ENCODE measurements at places on chromosomes 4 and X. TPM values are rescaled to one million over a fixed set of nuclear protein-coding genes. Genes with fewer than 3 reads are reported as not detected.
A peak's percentile ranks its signal among the peaks of the same experiment; 100 is the strongest.

DNA sequence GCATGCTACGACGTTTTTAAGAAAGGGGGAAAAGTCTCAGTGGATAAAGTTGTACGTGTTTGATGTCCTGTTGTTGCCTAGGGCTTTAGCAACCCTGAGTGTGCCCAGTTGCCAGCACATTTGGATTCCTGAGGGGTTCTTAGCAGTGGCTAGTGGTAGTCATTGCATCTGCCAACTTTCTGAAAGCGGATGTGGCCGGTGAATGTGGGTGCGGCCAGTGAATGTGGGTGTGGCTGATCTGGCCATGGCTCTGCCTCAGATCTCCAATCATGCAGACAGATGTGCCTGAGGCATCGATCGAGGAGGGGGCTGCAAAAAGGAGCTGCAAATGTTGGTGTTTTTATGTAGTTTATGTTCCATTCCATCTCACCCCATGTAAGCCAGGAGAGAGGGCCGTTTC lies 41.5 kb upstream of the FAT1 start:
- DNase-seq, result peak; percentile 82

The CT83 gene
- not detected for total RNA-seq

DNA sequence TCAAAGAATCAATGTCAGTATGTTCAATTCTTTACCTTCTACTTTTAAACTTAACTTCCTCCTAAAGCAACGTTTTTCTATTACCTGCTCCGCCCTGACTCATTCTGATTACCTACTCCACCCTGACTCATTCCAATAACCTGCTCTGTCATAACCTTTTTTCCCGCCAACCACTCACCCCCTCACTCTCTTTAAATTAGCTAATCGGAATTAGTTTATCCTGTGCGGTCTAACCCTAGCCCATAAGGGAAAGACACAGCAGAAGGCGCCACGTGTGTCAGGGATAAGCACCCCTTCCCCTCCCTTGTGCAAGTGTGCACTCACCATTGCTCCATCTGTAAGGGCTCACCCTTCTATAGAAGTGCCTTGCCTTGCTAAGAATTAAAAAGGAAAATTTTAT lies 64.4 kb downstream of the EIF4E start:
- peak; percentile 28 for DNase-seq

DNA sequence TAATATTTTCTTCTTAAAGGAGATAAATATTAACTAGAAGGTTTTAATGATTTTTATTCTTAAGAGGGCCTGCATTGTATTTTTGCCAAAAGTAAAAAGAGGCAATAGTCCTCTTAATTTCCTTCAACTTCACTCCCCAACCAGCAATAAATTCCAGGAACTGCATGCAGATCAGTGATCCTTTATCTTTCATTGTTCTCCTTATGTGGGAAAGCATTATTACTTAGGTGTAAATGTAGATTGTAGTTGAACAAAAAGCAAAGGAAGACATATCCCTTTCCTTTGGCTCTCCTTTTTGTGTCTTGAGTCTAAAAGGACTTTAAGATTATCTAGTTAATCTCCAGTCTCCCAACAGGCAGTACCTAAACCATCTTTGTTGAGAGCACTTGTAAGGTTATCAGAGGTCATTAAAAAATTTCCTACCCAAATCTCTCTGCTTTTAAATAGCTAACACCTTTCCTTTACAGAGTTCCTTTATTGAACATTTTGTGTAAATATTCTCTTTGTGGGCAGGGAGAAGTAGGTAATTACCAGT lies 55.3 kb downstream of the RAPGEF2 start:
- no peak for DNase-seq

The MAGED4 gene
- total RNA-seq, result 1.9 TPM

GRCh38 chrX:49191574-49192011 lies 5.4 kb upstream of the PRICKLE3 start:
- DNase-seq, result no peak

DNA sequence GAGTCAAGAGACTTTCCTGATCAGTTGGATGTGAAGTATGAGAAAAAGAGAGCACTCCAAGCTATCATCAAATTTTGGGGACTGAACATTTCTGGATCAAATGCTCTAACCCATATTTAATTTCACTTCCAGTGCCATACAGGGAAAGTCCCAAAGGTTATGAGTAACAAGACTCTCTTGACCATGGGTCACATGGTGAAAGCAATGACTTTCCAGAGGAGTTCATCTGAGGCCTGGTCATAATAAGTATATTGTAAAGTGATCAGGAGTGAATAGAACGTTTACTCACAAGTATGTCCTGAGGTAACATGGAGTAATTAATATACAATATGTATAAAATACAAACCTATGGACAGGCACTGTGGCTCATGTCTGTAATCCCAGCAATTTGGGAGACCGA lies 40.7 kb upstream of the ARMCX5 start:
- no peak for DNase-seq

- no peak for DNase-seq
Observed at GRCh38 chr4:128328106-128328505, 40.5 kb upstream of the PGRMC2 start.

The ART3 gene
- total RNA-seq, result 1.8 TPM

GRCh38 chr4:71648923-71649322 lies 135.0 kb downstream of the GC start:
- DNase-seq, result no peak

The CHRDL1 gene
- 18.3 TPM for total RNA-seq

DNA sequence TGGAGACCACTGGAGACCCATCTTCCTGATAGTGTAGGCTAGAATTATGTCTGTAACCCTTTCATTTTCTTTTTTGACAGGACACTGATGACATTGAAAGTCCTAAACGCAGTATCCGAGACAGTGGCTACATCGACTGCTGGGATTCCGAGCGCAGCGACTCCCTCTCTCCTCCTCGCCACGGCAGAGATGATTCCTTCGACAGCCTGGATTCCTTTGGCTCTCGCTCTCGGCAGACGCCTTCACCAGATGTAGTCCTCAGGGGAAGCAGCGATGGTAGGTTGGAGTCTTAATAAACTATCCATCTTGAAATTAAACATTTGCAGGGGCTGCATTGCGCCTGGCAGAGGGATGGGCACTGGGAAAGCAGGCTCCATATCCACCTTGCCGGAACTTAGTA lies 75.4 kb downstream of the LIMCH1 start:
- peak; percentile 19 for DNase-seq

DNA sequence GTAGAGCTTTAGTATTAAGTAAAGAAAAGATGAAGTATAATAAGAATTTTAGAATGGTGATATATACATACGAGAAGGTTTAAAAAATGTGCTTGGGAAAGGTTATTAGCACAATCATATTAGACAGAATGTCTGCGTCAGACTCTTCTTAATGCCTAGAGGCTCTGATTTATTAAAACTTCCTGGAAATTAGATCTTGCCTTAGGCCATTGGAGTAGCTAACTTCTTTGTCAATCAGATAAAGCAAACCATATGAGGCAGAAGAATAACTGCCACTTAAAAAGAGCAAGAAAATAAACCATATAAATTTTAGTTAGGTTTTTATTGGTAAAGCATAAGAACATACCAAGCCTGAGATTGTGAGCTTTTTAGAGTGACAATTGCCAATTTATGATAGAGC lies 309.1 kb downstream of the TLL1 start:
- no peak for DNase-seq

DNA sequence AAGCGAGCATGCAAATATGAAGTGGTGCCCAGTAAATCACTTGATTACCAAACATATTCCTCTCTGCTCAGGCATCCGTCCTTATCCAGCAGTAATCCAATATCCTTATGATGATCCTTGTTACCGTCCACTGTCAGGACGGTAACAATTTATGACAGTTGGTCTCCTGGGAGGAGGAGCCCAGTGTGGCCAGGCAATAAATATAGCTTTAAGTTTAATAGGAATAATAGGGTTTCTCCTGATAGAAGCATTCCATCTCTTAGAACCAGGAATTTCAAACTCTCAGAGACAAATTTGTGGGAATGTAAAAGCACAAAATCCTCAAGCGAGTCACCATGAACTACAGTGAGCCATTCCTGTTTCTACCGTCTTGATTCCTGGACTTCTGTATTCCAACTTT lies 171.2 kb upstream of the IL15 start:
- no peak for DNase-seq

DNA sequence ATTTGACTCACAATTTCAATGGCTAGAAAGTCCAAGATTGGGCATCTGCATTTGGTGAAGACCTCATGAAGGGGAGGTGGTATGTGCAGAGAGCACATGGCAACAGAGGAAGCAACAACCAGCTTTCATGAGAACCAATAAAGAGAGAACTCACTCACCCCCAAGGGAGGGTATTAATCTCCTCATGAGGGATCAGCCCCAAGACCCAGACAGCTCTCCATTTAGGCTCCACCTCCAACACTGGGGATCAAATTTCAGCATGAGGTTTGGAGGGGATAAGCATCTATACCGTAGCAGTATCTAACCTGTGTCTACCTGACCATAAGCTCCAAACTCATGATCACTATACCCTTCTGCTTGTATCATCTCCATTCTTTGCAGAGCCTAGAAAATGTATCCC lies 9.3 kb upstream of the TBC1D19 start:
- DNase-seq, result no peak

- no peak for DNase-seq
Observed at GRCh38 chrX:78066110-78066509, 37.9 kb upstream of the PGK1 start.

The DCX gene
- 0.40 TPM for total RNA-seq

GRCh38 chrX:150316564-150316963 lies 46.6 kb upstream of the MAMLD1 start:
- DNase-seq, result no peak

GRCh38 chr4:132097041-132097440 lies 1052.1 kb upstream of the PCDH10 start:
- no peak for DNase-seq

DNA sequence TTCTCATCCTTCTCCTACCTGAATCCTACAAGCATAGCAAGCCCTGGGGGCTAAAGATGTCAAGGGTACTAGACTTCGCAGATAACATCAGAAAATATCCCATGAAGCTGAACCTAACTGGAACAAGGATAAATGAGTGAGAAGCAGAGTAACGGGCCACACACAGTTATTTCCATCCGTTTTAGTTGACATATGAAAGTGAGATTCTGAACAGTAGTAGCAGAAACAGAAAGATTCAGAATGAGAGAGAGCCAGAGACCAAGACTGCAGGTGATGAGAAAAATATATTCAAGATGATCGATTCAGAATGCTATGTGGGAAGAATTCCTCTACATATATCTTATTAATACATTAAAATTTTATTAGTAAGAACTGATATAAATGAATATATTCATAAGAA lies 165.1 kb downstream of the TSPAN5 start:
- DNase-seq, result no peak

DNA sequence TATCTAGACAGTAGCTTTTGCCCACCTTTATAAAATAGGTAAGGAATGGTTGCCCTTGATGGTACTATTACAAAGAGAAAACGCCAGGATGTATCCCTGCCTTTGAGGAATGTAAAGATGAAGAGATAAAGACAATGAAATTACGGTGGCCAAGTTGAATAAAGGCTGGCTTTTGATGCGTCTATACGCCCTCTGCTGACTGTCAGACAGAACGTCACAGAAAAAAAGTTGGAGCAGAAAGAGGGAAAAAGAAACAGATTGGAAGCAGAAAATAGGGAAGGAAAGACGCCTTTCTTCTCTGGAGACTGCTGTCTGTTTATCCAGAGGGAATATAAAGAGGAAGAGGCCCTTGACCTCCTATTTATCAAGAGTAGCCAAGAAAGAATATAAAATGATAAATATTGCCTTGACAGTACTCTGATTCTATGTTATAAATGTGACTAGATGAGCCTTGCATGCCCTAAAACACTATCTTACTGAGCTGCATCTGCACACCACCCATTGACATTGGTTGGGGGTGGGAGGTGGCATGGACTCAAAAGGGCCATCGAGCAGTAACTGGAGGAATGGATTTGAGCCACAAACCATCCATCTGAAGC lies 30.6 kb downstream of the PCDH19 start:
- DNase-seq, result no peak

GRCh38 chrX:129932821-129933321 lies 26.9 kb downstream of the UTP14A start:
- DNase-seq, result peak; percentile 36

DNA sequence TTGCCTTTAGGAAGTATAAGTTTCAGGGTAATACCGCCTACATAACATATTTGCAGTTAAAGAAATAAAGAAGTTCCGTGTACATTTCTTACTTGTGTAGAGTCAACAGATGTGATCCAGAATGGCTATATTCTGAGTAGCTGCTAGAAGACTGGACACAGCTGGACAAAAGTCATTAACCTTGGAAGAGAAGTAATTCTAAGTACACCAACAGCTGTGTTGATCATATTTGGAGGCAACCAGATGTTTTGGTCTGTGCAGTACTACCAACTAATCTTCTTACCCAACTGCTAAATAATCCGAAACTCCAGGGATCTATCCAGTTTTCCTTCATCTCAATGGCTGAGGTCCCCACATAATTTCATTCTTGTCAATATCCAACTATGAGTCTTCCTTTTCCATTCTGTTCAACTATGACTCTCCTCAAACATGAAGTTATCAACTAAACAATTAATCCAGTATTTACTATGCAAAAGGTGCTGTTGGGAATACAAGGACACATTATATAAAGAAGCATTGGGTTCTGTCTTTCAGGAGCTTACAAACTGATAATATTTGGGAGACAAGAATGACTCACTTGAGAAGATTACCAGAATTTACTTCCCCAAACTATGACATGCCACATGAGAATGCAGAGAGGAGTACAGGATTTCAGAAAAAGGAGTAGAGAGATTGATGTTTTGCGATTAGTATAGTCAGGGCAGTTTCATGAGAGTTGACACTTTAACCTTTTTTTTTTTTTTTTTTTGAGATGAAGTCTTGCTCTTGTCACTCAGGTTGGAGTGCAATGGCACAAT lies 78.2 kb downstream of the COL4A6 start:
- no peak for DNase-seq

The PWWP3B gene
- total RNA-seq, result 0.27 TPM

DNA sequence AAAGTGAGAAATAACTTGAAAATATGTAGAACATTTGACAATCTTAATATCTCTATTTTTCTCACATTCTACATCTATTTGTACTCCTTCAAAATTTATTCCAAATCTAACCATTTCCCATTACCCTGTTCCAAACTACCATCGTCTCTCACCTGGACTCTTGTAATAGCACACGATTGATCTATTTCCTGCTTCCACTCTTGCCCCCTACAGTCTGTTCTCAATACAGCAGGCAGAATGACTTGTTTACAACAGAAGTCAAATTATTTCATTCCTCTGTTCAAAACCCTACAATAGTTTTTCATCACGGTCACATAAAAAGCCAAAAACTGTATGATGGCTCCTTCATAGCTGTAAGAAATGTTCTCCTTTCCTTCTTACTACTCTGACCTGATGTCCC lies 21.1 kb upstream of the LUZP4 start:
- DNase-seq, result no peak

GRCh38 chr4:1534876-1535526 lies 128.8 kb upstream of the NKX1-1 start:
- no peak for DNase-seq

- DNase-seq, result no peak
Observed at GRCh38 chr4:2866160-2866861, 22.7 kb downstream of the ADD1 start.

The HSPA4L gene
- 17.7 TPM for total RNA-seq

- no peak for DNase-seq
Observed at GRCh38 chr4:5805270-5805669, 87.6 kb downstream of the CRMP1 start.
